ENCODE measurements at places on chromosomes 13 and 19.

DNA sequence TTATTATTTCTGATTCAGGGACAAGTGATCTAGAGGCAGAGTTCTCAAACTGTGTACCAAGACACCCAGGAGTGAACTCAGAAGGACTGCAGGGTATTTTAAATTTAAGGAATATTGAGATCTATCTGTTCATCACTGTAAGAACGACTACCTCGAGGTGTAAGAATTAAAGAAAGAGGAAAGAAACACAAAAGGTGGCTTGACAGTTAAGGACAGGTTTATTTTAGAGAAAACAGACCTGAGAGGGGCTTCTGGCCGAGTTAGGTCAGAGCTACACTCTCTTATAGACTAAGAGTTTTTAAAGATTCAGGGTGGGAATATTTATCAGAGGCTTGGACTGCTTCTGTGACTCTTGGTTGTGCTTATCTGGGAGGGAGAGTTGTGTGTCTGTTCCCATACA lies 12.6 kb upstream of the NLRP5 start:
- no peaks in the 10 kb centered on the region for H3K36me3 ChIP-seq
- no peak overlapping the region for H3K4me3 ChIP-seq
- H3K4me1 ChIP-seq = no peaks in the 10 kb centered on the region
- peaks cover 19% of the 10 kb centered on the region for H3K27me3 ChIP-seq

GRCh38 chr13:57063007-57063406 lies 77.7 kb upstream of the PRR20A start:
- H3K4me3 ChIP-seq = no peak overlapping the region
- no peaks in the 10 kb centered on the region for H3K4me1 ChIP-seq
- no peak for DNase-seq
- H3K27ac ChIP-seq = no peak overlapping the region
- no peaks in the 10 kb centered on the region for H3K27me3 ChIP-seq
- H3K36me3 ChIP-seq = no peaks in the 10 kb centered on the region

DNA sequence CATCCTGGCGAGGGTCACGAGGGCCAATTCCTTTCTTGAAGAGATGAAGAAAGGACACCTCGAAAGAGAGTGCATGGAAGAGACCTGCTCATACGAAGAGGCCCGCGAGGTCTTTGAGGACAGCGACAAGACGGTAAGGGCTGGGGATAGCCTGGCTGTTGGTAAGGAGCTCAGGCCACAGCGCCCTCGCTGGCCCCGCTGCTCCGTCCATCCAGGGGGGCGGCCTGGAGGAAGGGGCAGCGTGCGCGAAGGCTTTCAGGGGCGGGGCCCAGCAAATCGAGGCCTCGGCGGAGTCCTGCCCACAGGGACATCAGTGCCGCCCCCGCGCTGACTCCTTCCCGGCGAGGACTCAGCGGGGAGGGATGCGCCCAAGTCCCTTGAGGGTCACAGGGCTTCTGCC lies 6.9 kb downstream of the F10 start:
- H3K4me1 ChIP-seq = peaks cover 5% of the 10 kb centered on the region
- no peak overlapping the region for H3K27ac ChIP-seq
- no peaks in the 10 kb centered on the region for H3K36me3 ChIP-seq
- H3K4me3 ChIP-seq = peak overlapping the region; percentile 55

DNA sequence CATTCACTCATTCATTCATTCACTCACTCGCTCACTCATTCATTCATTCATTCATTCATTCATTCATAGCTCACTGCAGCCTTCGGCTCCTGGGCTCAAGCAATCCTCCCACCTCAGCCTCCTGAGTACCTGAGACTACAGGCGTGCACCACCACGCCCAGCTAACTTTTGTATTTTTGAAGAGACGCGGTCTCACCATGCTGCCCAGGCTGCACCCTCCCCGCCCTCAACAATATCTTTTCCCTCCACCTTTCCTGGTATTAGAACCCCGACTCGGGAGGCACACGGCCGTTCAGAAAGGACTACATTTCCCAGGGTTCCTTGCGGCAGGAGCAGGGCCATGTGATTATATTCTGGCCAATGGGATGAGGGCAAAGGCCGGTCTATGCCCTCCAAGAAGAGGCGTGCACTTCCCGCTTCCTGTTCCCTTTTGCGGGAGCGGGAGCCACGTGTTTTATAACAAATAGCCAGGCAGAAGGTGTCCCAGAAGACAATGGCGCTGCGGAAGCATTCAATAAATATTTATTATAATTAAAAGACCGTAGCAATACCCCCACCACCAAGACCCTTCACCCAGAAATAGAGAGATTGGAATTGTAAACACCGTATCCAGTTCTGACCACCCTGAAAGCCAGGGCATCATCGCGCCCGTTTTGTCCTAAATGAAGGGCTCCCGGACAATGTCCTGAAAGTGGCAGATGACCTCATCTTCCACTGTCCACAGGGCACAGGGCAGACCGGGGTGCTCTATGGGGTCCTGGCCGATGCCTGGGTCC lies 15.9 kb downstream of the TICAM1 start:
- DNase-seq = peak; percentile 85
- peaks cover 24% of the 10 kb centered on the region for H3K36me3 ChIP-seq
- no peaks in the 10 kb centered on the region for H3K27me3 ChIP-seq
- H3K4me1 ChIP-seq = peaks cover 34% of the 10 kb centered on the region
- peak overlapping the region; percentile 58 for H3K27ac ChIP-seq

DNA sequence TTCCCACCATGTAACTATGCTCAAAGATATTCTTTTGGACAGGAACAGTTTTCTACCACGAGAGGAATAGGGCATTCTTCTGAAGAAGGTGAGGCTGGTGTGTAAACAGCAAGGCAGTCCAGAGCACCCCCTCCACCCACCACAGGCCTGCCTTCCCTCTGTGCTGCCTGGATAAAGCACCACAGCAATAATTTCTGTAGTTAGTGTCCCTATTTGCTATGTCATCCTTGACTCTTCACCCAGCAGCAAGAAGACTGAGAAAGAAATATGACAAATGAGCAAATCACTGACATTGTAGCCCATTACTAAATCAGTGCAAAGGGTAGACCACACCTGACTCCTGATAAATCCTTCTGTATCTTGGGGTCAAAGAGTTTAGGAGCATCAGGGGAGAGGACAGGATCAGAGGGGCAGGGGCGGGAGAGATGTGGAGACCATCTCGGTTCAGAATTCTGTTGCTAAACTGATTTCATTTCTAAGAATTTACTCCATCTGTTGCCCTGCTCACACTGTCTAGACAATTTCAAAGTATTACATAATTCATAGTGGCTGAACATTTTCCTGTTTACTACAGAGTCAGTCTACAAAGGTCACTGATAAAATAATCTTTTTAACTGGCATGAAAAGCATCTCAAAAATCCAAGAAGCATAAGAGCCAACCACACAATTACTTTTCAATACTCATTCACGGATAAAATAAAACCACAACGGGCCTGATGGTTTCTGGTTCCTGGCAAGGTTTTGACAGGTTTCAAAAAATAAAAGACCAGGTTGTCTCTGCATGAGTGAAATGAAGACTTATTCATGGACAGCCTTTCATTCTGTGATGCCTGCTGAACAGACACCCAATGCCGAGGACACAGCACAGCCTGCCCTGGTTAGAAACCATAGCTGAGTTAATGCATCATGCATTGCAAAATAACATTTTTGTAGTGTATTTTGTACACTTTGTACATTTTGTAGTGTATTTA lies 88.4 kb upstream of the IRS2 start:
- no peaks in the 10 kb centered on the region for H3K36me3 ChIP-seq
- H3K27me3 ChIP-seq = no peaks in the 10 kb centered on the region
- peak overlapping the region; percentile 72 for H3K27ac ChIP-seq
- no peak overlapping the region for H3K4me3 ChIP-seq

DNA sequence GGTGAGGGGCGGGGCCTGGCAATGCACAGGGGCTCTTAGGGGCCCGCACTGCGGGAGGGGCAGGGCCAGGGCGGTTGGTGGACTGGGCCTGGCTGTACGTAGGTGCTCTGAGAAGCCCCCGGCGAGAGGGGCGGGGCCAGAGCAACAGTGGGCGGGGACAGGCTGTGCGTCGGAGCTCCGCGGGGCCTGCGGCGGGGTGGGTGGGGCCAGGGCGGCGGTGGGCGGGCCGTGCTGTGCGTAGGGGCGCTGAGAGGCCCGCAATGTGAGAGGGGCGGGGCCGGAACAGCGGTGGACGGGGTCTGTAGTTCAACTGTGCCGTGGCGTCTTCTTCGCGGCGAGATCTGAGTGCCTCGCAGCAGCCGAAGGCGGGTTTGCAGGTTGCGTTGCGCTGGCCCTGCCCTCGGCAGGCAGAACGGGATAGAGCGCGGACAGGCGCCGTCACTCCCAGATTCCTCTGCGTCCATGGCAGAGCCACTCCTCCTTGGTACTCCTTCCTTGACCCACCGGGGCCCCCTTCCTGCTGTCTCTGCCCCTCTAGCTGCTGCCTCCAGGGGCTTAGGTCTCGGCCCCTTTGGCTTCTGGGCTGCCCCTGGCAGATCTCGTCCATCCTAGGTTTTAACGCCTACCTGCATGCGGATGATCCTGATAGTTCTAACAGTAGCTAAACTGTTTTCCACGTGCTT lies 33.2 kb downstream of the CCNE1 start:
- peak overlapping the region; percentile 77 for H3K27ac ChIP-seq
- no peaks in the 10 kb centered on the region for H3K36me3 ChIP-seq
- peaks cover 14% of the 10 kb centered on the region for H3K27me3 ChIP-seq
- peak; percentile 93 for DNase-seq
- H3K4me3 ChIP-seq = peak overlapping the region; percentile 75
- H3K4me1 ChIP-seq = peaks cover 33% of the 10 kb centered on the region

GRCh38 chr13:69373747-69374425 lies 733.7 kb upstream of the ATXN8OS start:
- H3K36me3 ChIP-seq = no peaks in the 10 kb centered on the region
- no peak overlapping the region for H3K4me3 ChIP-seq
- no peaks in the 10 kb centered on the region for H3K4me1 ChIP-seq
